ENCODE measurements at places on chromosomes 3 and 15.

DNA sequence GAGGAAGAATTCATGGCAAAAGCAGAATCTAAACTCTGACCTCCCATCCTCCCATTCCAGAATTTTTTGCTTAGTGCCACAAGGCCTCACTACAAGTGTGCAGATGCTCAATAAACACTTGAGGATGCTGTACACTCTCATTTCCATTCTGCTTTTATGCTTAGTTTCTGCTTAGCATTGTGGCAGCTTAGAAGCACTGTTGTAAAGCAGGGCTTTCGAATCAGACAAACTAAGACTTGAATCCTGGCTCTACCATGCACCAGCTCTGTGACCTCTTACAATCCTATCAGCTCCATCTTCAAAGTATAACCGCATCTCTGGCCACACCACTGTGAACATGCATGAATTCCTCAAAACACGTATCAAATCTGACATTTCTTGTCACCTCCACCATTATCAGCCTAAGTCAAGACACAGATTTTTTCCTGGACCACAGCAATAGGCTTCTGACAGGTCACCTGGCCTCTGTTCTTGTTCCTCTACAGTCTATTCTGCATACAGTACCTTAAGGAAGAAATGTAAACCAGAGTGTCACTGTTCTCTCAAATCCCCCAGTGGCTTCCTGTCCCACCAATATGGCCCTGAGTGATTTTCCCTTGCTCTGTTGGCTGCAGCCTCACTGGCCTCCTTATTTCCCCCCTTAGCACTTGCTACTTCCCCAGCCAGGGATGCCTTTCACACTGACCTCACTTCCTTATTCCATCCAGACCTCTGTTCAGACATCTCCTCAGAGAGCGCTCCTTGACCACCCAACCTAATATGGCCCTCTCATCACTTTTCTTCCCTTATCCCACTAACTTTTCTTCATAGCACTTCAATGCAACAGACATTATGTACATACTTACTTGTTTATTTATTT is 8.1 kb upstream of the PHC3 start:
- DNase-seq: no peak

GRCh38 chr3:12449889-12450682 is 34.2 kb upstream of the TSEN2 start:
- DNase-seq: no peak

DNA sequence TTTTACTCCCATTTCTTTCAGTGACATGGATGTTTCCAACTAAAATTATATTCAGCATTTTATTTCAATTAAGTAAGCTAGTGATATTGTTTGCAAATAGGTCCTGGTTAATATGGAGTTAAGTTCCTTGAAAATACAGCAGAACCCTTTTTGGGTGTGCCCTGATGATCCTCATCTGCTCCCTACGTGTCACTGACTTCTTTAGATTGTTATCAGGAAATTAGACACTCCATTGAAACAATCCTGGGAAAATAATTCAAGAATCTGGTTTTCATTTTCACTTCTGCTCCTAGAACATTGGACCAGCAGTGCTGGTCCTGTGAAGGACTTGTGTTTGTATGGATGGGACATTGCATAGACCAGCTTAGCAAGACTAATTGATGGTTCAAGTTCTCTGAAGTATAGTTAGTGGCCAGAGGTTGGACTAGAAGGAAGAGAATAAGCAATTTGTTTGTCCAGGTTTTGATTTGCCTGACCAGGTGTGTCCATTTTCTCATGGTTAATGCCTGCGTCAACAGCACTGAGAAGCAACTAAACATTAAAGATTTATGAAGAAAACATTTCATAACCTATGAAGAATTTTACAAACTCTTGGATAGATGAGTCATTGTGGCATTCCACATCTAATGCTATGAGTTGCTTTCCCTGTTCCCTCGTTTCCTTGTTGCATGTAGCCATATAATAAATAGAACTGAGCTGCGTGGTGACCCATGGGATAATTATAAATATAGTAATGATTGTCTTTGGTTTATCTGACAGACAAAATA is 95.8 kb downstream of the ZPLD1 start:
- peak; percentile 33 for DNase-seq

GRCh38 chr3:129289201-129289921 is 10.7 kb downstream of the HMCES start:
- DNase-seq: no peak

- no peak for DNase-seq
Observed at GRCh38 chr3:49122022-49122421, 1.4 kb upstream of the USP19 start.

DNA sequence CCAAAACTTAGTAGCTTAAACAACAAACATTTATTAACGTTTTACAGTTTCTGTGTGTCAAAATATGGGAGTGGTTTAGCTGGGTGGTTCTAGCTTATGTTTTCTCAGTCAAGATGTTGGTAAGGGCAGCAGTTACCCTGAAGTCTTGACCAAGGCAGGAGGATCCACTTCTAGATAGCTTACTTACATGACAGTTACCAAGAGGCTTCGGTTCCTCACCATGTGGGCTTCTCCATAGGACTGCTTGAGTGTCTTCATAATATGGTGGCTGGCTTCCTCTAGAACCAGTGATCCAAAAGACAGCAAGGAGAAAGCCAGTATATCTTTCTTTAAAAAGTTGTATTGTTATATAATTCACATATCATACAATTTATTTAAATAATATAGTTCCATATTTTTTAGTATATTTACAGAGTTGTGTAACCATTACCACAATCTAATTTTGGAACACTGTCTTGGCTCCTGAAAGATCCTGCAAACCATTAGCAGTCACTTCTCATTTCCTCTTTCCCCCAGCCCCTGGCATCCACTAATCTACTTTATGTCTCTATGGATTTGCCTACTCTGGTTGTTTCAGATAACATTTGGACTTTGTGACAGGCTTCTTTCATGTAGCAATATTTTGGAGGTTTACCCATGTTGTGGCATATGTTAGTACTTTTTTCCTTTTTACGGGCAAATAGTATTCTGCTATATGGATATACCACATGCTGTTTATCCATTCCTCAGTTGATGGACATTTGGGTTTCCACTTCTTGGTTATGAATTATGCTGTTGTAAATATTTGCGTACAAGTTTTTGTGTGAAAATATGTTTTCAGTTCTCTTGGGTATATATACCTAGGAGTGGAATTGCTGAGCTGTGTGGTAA is 33.3 kb downstream of the MAPK6 start:
- no peak for DNase-seq

GRCh38 chr15:89749054-89749453 is 2.0 kb downstream of the MESP1 start:
- no peak for DNase-seq

GRCh38 chr15:96234109-96234892 is 96.2 kb upstream of the NR2F2 start:
- no peak for DNase-seq

DNA sequence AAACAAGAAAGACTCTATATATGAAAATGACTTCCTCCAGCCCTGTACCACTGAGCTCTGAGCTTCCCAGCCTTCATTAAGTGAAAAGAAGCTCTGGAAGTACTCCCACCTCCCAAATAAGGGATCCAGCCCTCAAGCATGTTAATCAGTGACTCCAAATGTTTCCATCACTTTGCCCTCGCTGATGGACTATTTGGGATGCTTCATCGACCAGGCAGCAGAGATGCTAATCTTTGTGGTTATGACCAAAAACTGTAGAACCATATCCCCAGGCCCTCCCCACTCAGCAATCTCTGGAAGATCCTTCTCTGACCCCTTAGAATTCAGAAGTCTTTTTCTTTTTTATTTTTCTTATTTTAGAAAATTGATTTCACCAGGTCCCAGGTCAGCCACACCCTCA is 2.3 kb upstream of the CTDSPL start:
- no peak for DNase-seq

DNA sequence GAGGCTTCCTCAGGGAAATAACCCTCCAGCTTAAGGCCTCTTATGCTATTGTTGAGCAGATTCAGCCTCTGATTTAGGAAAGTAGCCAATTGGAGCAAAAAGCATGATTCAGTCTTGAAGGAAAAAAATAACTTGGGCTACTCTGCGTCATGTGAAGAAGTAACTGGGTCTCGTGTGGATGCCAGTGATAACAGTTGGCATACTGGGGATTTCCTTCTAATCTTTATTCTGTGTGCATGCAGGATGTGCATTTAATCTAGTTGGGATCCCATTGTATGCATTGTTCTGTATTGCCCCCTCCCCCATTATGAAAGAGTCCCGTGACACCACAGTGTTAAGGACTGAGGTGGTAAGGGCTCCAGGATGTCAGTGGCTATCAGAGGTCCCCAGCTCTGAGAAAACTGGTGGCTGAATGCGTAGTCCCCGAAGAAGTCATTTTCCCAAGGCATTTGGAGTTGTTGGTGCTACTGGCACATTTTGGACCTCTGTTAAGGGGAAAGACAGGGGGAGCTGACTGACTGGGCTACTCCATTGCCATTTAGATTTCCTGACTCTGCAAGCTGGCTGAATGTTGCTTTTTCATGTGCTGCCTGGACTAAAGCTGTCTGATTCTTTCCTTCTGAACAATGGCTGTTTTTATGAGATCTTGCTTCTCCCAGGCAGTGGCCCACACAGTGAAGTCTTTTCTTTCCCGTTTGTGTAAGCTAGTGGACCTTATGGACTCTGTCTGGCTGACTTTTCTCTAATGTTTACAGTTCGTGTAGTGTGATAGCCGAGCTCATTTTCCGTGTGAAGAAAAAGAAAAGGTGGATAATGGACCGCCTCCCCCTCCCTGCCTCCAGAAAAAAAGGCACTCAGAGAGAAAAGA is 38.4 kb upstream of the TRAK1 start:
- DNase-seq: no peak

DNA sequence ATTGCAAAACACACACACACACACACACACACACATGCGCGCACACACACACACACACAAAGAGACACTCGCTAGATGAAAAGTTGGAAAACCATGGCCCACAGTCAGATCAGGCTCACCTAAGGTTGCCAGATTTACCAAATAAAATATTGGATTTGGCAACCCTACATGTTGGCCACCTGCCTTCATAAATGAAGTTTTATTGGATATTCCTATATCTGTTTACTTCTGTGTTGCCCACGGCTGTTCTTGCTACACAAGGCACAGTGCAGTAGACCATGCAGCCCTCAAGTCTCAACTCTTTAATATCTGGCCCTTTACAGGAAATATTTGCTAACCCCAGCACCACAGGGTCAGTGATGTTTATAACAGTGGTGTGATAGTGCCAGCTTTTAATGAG is 445.0 kb upstream of the PROK2 start:
- DNase-seq: no peak

GRCh38 chr15:94059013-94059587 is 172.3 kb upstream of the MCTP2 start:
- DNase-seq: no peak

DNA sequence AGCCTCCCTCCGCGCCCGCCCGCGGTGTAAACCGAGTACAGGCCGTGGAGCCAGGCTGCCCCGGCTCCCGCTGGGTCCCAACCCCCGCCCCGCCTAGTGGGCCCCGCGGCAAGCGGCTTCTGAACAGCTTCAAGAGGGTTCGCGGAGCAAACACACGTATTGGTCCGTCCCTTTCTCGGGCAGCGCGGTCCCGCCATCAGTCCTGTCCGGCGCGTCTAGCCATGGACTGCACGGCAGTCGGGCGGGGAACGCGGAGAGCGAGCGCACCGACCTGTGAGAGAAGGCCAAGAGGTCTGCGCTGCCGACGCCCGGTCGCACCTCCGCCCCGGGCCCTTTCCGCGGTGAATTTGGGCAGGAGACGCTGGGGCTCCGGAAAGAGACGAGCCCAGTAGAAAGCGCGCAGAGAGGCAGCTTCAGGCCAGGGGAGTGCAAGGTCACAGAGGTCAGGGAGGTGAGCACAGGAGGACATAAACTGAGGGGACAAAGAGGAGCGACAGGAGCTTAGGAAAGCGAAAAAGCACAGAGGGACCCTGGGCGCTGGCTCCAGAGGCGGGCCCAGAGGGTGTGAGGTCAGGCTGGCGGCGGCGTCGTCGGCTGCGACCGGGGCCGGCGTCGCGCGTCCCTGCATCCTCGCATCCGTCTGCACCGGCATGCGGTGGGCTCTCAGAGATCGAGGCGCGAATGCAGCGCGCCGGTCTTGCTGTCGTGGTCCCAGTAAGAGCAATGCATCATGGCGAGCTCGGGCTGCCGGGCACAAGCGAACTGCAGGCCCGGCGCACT is 1.8 kb downstream of the FOXL2 start:
- no peak for DNase-seq

DNA sequence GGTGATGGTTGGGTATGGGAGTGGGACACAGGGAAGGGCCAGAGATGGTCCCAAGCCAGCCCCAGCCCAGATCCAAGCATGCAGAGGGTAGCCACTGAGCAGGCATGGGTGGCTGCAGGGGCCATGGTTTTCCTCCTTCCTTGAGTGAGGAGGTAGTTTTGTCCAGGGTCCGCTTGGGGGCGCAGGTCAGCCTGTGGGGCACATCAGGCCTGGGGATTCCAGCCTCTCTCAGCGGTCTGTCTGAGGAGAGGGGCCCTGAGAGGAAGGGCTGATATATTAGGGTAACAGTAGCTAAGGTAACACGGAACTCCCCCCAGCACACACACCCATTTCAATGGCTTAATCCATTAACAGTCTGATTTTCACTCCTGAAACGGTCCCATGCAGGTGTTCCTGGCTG is 22.7 kb upstream of the LCTL start:
- no peak for DNase-seq

GRCh38 chr3:169542331-169542751 is 121.2 kb downstream of the MECOM start:
- DNase-seq: no peak

DNA sequence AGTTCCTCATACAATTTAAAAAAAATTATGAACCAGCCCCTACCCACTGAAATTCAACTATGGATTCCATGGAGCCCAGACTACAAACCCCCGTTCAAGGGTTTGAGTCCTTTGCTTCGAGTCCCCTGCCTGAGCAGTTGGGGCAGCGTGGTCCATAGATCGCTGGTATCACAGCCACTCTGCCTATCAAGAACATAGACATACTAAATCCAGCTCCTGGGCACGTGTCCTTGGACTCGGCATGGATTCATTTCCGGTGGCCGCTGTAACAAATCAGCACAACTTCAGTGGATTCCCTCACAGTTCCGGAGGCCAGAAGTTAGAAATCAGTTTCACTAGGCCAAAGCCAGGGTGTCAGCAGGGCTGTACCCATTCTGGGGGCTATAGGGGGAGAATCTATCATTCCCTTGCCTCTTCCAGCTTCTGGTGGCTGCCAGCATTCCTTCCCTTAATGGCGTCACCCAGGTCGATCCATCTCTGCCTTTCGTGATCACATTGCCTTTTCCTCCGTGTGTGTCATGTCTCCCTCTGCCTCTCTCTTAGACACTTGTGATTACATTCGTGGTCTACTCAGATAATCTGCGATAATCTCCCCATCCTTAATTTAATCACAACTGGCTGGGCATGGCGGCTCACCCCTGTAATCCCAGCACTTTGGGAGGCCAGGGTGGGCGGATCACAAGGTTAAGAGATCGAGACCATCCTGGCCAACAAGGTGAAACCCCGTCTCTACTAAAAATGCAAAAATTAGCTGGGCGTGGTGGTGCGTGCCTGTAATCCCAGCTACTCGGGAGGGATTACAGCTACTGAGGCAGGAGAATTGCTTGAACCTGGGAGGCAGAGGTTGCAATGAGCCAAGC is 4.6 kb upstream of the TMEM44 start:
- no peak for DNase-seq

- no peak for DNase-seq
Observed at GRCh38 chr15:78374436-78375393, 34.6 kb downstream of the CRABP1 start.
